SW480 (cell line): ENCODE measurements at places on chromosomes 7 and 10.

DNA sequence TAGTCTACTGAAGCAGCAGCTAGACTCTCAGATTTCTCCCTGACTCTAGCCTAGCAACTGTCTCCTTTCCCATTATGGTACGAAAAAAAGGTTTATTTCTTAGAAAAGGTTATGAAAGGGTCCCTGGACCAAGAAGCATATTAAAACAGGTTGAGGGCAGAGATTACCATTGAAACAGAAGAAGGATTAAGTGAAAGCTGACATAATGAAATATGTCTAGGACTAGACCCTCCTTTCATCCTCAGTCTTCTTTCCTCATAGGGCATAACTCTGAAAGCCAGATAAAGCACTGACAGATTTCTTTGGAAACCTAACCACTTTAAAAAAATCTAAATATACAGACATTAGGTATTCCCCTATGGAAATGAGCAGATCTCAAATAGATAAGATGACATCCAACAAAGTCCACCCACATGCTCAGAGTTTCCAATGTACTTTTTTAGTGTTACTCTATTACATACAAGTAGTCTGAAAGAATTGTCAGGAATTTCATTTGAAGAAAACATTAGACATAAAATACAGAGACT lies 58.6 kb downstream of the JMJD1C start:
- no peak for DNase-seq

DNA sequence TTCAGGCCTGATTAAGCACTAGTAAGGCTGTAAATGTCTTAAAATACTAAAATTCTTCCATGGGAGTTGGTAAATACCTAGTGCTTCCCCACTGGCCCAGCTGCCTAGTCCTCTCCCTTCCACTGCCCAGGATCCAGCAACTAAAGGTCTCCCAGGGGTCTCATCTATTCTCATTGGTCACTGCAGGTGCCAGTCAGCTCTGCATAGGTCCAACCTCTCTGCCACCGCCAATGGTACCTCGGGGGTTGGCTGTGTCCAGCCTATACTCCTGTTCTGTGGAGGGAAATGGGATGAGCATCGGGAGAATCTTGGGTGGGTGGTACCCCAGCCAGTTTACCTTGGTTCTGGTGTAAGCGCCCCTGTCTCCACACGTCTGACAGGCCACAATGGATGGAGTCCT lies 6.1 kb upstream of the CREB5 start:
- no peak for DNase-seq

GRCh38 chr7:108118959-108119358 lies 11.2 kb downstream of the LAMB4 start:
- no peak for DNase-seq

GRCh38 chr10:73865459-73866442 lies 8.6 kb downstream of the CAMK2G start:
- no peak for DNase-seq
